AG04450 (cell line): ENCODE measurements at places on chromosomes 6 and 20.

DNA sequence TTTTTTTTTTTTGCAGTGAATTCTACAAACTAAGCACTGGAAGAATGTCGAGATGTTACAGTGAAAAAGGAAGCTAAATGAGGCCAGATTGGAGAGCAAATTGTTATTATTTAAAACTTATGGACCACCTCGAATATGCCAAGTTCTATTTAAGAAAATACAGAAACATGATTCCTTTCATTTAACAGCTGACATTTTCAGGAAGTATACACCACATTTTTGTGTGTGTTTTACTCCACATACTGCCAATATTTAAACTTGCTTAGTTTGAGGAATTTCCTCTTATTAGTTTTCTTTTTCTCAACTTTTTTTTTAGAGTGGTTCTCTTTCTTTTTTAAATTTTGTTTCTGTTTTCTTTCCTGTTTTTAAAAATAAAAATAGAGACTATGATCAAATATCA is 37.0 kb upstream of the GCLC start:
- no peak for DNase-seq

DNA sequence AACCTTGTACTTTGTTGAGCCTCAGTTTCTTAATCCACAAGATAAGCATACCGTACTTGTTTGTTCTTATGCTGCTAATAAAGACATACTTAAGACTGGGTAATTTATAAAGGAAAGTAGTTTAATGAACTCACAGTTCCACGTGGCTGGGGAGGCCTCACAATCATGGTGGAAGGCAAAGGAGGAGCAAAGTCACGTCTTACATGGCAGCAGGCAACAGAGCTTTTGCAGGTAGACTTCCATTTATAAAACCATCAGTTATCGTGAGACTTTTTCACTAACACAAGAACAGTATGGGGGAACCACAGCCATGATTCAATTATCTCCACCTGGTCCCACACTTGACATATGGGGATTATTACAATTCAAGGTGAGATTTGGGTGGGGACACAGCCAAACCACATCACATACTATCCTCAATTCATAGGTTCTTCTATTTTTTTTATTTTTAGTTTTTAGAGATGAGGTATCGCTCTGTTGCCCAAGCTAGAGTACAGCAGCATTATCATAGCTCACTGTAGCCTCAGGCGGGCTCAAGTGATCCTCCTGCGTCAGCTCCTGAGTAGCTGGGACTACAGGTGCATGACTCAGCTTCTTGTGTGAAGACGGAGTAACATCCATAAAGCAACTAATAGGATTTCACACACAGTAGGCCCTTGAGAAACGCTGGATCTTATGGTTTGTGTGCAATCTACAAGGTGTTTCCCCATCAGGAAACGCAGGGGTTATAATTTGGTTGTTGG is 76.7 kb upstream of the IYD start:
- DNase-seq, result no peak

DNA sequence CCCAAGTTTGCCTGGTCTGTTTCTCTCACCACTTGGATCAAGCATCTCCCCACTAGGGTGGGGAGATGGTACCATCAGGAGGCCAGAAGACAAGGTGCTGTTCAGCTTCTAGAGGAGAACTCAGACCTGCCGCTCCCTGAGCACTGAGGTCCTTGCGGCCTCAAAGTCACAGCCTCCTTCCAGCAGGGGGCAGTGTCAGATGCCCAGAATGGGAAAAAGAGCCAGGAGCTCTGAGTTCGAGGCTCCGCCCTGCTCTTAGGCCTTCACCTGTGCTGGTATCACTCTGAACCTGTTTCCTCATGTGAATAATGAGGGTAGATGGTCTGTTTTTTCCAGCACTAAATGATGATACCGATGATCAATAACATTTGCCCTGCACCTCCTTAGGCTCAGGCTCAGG is 68.7 kb downstream of the TOX2 start:
- no peak for DNase-seq

- no peak for DNase-seq
Observed at GRCh38 chr6:30097902-30098768, 14.8 kb downstream of the TRIM31 start.

GRCh38 chr6:136782021-136782770 is 10.1 kb downstream of the MAP3K5 start:
- peak; percentile 21 for DNase-seq

- DNase-seq, result no peak
Observed at GRCh38 chr20:39429726-39430125, 467.6 kb downstream of the DHX35 start.

DNA sequence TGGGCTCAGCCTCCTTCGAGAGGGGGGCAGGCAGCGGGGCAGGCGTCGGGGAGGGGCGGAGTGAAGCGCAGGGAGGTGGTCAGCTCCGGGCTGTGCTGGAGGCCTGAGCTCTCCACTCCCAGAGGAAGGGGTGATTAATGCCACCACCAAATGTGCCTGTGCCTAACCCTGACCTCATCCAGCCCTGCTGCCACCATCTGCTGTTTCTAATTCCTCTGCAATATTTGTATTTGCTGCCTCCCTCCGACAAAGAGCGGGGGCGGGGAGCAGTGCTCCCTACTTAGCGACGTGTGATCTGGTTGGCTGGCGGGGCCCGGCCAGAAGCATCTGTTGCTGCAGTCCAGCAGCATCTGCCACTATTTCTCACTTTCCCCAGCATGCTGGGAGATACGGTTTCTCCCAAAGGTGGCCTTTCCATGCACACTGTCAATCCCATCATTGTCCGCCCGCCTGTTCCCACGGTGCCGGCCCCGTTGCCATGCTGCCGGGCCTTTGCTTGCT is 47.0 kb downstream of the DLL1 start:
- no peak for DNase-seq

- DNase-seq, result peak; percentile 43
Observed at GRCh38 chr6:116073765-116074440, 13.2 kb upstream of the FRK start.

GRCh38 chr6:112362027-112362795 is 15.1 kb downstream of the RFPL4B start:
- DNase-seq, result no peak

- no peak for DNase-seq
Observed at GRCh38 chr6:163732479-163732878, 318.0 kb downstream of the QKI start.

DNA sequence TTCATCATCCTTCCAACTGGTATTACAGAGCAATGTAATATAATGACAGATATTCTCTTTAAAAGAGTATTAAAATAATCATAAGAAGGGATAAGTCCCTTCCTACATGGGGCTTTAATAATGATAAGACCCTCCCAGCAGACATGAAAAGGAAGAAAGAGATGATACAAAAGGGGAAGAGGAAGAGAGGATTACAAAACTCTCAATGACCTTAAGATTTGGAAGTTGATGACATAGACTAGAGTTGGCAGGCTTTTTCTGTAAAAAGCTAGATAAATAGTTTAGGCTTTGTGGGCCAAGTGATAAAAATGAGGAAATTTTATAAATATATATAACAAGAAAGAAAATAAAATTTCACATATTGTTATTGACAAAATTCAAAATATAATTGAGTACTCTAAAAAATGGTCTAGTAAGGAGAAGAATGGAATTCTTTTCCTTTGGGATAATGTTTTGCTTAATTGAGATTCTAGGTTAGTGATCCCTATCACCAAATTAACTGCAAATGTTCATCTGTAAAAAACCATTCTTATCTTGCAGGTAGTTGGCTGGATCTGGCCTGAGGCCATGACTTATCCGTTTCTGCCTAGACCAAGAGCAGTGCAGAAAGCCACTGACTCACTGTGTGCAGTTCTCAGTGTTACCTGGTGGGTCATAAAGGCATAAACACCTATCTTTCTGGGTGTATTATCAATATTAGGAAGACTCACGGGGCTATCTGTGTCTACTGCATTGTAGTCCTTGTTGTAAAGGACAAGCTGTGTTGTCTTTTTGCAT is 11.0 kb downstream of the RIPOR2 start:
- DNase-seq, result no peak

GRCh38 chr20:48983423-48984400 is 62.2 kb downstream of the ARFGEF2 start:
- DNase-seq, result peak; percentile 47

GRCh38 chr20:34886122-34886521 is 9.7 kb downstream of the ACSS2 start:
- DNase-seq, result no peak

DNA sequence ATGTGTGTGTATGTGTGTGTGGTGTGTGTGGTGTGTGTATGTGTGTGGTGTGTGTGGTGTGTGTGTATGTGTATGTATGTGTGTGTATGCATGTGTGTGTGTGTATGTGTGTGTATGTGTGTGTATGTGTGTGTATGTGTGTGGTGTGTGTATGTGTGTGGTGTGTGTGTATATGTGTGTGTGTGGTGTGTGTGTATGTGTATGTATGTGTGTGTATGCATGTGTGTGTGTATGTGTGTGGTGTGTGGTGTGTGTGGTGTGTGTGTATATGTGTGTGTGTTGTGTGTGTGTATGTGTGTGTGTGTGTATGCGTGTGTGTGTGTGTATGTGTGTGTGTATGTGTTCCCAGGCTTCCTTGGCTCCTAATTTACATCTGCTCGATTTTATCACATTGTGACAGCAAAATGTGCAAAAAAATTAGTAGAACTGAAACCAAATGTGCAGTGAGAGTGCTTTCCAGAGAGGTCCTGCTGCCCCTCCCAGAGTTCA is 234.5 kb downstream of the BMP7 start:
- no peak for DNase-seq

DNA sequence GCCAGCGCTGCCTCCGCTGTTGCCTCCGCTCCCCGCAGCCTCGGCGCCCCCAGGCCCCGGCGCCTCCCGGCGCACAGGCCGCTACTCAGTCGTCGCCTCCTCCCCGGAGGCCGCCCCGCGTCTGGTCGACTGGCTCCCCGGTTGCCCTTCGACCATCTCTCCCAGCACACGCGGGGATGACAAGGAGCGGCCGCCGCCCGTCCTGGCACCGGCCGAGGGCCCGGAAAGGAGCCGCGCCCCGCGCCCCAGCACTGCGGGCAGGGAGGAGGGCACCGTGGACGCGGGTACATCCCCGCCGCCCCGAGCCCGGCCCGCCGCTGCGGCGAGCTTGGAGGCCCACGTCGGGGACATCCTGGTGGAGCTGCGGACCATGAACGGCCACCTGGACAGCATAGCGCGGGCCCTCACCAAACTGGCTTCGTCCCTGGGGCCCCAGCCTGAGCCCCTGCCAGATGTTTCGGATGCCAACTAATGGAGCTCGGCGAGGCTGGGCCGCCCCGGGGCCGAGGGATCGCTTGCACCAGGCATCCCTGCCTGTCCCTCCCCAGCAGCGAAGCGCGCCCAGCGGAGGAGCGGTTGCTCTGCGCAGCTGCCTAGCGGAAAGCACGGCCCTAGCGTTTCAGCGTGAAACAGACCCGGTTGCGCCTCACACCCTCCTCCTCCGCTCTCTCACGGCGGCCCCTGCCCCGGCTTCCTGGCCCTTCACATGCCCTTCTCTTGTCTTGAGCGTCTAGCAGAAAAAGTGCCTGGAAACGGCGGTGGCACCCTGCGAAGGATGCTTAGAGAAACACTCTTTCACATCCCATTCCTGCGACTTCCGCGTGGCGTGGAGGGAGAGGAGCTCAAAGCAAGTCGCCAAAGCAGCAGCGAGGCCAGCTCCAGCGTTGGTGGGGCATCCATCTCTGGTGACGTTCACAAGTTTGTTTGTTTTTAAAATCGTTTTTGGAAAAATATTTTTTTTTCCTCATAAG is 285.8 kb upstream of the SUPT3H start:
- DNase-seq, result no peak

DNA sequence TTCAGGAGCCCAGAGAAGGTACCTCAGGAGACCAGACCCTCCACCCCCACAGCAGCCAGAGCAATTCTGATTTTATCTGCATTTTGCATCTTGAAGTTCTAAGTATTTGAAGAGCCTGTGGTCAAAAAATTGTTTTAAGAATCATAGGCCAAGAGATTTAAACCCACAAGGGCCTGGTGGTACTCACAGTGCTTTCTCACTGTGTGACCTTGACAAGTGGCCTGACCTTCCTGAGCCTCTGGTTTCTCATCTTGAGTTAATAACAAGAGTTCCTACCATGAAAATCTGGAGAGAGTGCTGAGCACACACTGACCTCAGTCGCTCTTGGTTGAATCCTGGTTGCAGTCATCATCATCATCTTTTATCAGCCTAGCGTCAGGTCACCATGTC is 45.4 kb upstream of the ID1 start:
- DNase-seq, result no peak

DNA sequence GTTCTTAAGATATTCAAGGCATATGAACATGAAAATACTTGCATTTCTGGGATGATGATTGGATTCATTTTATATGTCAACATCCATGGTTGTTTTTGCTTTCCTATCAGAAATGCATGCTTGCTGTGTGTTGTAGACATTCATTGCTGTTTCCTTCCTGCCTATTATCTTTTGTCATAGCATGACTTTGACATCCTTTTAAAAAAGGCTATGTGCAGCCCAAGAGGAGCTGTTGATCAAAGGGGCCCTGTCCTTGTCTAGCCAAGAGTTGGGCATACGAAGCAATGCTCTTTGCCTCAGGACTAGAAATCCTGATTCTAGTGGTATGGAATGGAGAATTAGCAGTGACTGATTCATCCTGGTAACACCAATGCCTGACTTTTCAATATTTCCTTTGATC is 143.1 kb downstream of the RNF144B start:
- no peak for DNase-seq

DNA sequence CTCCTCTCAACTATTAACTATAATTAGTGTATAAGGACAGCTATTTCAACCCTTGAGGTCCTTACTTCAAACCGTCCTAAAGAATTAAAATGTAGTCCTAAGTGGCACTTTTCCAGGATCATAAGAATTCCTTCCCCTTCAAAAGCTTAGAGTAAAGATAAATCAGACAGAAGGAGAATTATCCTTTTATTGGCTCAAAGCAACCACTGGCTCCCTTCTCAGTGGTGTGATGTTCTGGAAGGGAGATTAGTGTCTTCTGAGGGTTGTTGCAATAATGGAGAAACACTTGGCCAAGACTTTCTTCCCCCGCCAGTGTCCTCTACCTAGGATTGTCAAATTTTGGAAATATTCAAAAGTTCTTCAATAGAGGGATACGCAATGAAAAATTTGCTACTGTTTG is 89.1 kb upstream of the PLEKHG1 start:
- no peak for DNase-seq

DNA sequence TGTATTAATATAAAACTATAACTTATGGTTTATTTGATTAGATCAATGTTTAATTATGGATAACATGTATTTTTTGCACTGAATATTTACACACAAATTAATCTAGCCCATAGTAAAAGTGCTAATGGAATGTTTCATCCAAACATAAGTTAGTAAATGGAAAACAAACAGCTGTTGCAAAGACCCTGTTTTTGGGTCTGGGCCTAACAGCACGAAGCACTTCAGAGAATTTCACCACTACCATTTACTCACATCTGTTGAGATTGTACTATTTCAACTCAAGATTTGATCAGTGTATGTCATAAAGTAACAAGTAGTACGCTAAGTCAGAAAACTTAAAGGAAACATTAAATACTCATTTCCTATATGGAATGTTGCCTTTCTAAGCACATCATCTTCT is 359.6 kb downstream of the LAMA2 start:
- DNase-seq, result no peak
